Effector CD4-positive, alpha-beta T cell (primary cell): ENCODE measurements at places on chromosomes 16 and 17.

DNA sequence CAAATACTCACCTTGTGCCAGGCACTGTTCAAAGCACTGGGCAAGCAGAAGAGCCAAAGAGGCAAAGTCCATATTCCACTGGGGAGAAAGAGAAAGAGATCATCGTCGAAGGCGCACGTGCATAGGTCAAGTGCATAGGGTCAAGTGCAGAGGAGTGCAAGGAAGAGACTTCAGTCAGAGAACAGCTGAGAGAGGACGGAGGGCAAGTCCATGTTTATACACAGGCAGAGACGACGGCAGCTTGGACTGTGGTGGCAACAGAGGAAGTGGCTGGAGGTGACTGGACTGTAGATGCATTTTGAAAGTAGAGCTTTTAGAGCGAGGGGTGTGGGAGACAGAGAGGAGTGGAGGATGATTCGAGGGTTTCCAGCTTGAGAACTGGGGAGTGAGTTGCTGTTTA lies 74.7 kb upstream of the SDK2 start:
- DNase-seq, result no peak

- no peak for DNase-seq
Observed at GRCh38 chr17:10748531-10749181, 18.8 kb upstream of the TMEM220 start.

GRCh38 chr17:40915199-40915661 lies 22.2 kb downstream of the KRT23 start:
- no peak for DNase-seq

GRCh38 chr16:27323781-27324561 lies 10.2 kb downstream of the IL4R start:
- no peak for DNase-seq
